Large intestine (tissue), 12 donors: ENCODE measurements at places on chromosomes 13 and 19. TPM values are rescaled to one million over a fixed set of nuclear protein-coding genes. Genes with fewer than 3 reads are reported as not detected.

GRCh38 chr13:33710924-33711323 lies 107.0 kb upstream of the RFC3 start:
- DNase-seq = no peak

GRCh38 chr19:22026687-22027086 lies 15.9 kb upstream of the ZNF208 start:
- no peak for DNase-seq

- no peak for DNase-seq
These were observed 22.1 kb downstream of the CACNA1A start for GRCh38 chr19:13484166-13484565.

WDR62 gene
- polyA plus RNA-seq = 2.6 TPM

CEACAM16 gene
- polyA plus RNA-seq = not detected
